GM19239 (cell line): ENCODE measurements at places on chromosomes 3 and 15.

GRCh38 chr3:164352991-164353390 lies 725.3 kb downstream of the SI start:
- DNase-seq = no peak

DNA sequence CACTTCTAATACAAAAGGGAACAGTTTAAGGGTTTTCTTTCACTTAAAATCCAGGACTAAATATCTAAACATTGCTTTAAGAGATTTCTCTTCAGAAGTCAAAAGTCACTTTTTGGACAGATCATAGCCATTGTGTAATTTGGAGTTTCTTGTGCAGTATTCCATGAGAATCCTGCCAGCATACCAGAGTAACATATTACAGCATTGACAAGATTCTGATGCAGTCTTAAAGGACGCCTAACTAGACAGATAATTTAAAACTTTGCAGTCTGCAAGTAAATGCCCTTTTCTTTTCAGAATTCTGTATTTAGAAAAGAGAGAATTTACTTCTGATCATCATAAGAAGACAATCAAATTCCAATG lies 17.5 kb upstream of the IGSF10 start:
- no peak for DNase-seq

DNA sequence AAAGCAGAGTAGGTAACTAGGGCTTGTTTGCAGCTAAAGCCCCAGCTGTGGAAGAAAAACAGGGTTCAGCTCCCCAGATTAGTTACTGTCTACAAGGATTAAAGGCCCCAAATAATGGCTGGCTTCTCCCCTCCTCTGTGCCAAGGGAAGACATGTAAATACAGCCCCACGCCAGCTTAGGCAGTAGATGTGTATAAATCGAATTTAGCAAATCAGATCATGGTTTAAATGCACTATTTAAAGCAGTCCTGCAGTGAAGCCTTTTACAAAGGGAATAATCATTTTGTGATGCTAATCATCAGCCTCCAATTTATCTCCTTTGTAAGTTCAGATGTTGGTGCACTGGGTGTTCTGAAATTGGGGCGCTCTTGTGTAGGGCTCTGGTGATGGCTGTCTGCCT lies 46.7 kb upstream of the POLG start:
- DNase-seq = no peak

GRCh38 chr15:42453826-42454225 lies 37.1 kb downstream of the ZNF106 start:
- no peak for DNase-seq

DNA sequence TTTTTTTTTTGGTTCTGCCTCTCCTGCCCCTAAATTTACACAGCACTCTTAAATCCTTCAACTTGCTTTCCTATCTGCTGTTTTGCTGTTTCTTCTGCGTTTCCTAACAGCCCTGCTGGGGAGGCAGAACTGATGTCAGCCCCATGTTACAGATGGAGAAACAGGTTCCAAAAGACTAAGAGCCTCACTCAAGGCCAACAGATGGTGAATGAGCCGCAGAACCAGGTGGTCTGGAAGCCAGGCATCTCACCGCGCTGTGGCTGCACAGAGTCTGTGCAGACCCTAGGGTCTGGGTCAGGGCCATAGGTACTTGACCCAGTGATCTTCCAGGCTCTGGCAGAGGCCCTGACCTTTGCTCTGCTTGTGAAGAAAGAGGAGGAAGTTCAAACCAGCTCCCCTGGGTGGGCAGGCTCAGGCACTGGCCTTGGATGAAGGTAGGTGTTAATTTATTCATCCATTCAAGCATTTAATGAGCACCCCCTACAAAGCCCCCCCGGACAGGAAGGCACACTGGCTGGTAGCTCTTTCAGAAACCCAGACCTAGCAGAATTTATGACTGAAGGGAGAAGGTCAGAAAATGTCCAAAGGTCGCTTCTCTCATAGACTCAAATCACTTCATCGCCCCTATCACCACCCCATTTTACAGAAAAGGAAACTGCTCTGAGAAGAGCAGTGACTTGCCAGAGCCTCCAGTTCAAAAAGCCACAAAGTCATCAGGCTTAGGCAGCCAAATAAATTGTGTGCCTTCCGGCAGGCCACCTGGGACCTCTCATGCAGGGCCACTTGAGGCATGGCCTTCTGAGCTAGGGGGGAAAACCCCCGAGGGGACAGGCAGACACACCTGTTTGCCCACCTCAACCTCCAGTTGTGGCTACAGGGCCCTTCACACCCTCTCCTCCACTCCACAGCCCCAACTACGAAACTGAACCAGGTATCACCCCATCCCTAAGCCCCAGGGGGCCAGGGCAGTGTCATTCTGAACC lies 2.7 kb downstream of the CHDH start:
- peak; percentile 51 for DNase-seq
